CD8-positive, alpha-beta memory T cell (primary cell): ENCODE measurements at places on chromosomes 3 and 15.

DNA sequence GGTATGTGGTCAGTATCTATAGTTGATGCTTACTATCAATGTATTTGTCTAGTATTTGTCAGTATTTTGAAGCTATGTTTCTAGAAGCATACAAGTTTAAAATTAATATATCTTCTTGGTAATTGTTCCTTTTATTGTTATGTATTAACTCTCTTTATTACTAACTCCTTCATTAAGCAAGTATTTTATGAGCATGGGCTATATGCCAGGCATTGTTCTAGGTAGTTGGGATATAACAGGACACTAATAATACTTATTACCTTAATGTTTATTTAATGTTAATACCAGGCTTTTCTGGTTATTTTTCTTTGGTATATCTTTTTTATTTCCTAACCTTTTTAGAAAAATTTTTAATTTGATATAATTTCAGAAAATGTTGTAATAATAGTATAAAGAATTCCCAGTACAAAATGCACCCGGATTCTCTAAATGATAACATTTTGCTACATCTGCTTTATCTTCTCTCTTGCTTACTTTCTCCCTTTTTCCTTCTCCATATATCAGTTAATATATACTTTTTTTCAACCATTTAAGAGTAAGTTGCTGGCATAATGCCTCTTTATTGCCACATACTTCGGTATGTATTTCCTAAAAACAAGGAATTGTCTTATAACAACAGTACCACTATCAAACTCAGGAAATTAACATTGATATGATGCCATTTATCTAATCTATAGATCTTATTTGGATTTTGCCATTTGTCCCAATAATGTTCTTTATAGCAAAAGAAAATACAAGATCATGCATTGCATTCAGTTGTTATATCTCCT, 30.9 kb downstream of the LRRC49 start:
- DNase-seq: no peak

DNA sequence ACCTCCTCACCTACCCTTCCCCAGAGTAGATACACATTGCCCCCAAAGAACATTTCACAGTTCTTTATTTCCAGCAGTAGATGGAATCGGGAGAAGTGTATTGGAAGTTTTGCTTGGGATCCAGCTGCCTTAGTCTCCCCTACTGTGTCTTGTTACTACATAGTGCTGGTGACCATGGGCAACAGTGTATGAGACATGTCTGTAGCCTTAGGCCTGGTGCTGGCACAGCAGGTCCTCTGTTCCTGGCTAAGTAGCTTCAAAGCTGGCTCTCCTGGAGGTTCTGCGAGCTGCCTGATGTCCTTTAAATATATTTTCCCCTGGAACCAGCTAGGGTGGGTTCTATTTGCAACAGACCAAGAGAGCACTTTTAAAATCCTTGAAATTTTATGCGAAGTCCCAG, 174.7 kb downstream of the THSD4 start:
- no peak for DNase-seq

DNA sequence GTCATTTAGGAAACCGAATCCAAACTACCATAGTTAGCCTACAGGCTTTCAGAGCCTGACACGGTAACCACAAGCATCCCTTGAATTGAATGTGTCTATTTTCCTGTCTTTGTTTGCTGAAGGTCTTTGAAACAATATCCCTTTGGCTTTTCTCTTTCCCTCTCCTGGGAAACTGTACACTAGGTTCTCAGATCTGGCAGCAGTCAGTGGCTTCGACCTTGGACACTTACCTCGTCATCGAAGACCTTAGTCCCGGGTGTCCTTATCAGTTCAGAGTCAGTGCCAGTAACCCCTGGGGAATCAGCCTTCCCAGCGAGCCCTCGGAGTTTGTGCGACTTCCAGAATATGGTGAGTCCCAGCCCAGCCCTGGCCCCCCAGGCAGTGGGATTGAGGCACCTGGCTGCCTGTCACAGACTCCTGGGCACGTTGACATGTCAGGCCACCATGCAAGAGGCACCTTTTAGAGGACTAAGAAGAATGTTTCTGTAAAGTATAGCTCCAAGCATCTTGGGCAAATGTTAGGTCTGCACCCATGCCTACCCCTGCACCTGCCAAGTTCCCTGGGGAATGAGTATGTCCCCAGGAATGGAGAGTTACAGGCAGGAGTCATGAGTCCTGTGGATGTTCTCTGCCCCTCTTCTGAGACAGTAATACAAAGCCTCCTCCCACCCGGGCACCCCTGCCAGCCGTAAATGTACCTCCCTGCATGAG, 30.4 kb upstream of the UMPS start:
- no peak for DNase-seq

- DNase-seq: no peak
These were observed 15.7 kb downstream of the TF start for GRCh38 chr3:133761605-133762484.

GRCh38 chr3:126955004-126955790, 27.7 kb upstream of the PLXNA1 start:
- DNase-seq: no peak

GRCh38 chr15:42239528-42240182, 31.6 kb upstream of the VPS39 start:
- DNase-seq: no peak

GRCh38 chr15:60381148-60381788, 16.5 kb downstream of the ANXA2 start:
- no peak for DNase-seq

DNA sequence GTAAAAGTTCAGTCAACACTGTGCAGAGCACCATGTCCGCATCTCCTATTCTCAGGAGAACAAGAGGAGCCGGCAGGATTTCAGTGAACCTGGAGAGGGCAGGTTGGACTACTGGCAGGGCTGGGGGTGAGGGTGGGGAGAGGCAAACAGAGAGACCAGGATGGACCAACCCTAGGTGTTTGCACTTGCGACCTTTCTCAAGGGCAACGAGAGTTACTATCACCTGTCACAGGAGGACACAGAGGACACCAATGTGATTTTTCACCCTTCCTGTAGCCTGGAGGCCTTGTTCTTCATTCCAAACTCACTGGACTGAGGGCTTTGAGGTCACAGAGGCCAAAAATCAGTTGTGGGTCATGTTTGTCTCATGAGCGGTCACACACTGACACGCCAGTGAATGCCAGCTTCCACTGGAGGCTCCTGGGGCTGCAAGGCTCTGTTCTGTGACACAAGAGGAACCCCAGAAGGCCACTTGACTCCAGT, 89.5 kb downstream of the CPN2 start:
- no peak for DNase-seq

DNA sequence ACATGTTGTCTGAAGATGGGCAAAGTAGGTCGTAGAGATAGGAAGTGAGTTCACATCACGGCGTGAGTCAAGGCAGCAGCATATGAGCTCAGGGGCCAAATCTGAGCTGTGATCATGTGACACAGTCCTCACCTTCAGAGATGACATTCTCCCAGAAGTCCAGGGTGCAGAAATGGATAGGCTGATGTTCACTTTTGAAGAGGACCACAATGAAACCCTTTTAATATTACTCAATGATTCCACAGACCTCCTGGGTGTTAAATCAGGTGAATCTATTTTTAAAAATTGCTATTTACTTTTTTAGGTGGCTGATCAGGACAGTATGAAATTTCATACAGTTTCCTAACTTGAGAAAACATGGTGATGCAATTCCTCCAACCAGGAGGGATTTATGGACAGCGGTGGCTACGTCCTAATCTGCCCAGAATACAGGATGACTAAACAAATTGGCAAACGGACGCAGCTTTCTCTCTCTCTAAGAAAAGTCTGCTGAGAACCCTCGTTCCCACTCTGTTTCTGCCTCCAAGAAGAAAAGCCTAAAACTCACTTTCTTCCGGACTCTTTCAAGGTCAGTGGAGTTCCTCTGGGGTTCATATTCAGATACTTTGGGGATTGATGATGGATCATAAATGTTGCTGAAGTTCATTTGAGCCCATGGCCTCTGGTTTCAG, 34.4 kb downstream of the B3GNT5 start:
- peak; percentile 6 for DNase-seq
